ENCODE measurements at places on chromosomes 7 and 10. TPM values are rescaled to one million over a fixed set of nuclear protein-coding genes. Genes with fewer than 3 reads are reported as not detected.

DNA sequence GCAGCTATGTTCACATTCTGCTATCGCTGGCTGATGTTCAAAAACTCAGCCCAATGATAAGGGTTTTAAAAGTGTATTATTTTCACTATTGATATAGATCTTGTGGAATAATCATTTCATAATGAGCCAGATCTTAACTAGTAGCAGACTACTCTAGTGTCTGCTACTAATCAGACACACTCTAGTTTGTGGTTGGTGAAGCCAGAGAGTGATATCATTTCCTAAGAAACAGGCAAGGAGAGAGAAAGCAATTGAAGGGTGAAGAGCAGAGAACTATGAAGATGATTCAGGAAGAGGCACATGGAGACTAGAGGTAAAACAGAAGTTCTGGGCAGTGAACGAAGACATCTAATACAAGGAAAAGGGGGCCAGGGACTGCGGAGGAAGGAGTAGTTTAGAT lies 58.2 kb upstream of the BET1 start:
- H3K4me1 ChIP-seq: peaks cover 22% of the 10 kb centered on the region
- H3K4me3 ChIP-seq: no peak overlapping the region
- no peak overlapping the region for H3K27ac ChIP-seq

The NUDT13 gene
- 1.6 TPM for total RNA-seq

- no peaks in the 10 kb centered on the region for H3K27me3 ChIP-seq
- no peaks in the 10 kb centered on the region for H3K4me1 ChIP-seq
- no peak for DNase-seq
- no peak overlapping the region for H3K4me3 ChIP-seq
Observed at GRCh38 chr7:41415051-41415450, 287.8 kb downstream of the INHBA start.

DNA sequence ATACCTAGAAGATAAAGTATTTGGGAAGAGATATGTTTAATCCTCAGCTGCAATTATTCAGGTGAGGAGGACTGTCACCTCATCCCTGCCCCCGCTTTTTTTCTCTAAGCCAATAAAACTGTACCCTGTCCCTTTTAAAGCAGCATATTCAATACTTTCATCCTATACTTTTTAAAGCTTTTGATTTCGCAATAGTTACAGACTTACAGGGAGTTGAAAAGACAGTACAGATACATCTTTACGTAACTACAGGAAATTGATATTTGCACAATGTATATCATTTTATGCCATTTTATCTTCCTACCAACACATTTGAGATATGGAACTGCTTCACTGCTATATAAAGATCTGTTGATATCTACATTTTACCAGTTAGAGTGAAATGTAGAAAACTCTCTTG lies 47.6 kb downstream of the STK17A start:
- no peaks in the 10 kb centered on the region for H3K27me3 ChIP-seq
- H3K4me1 ChIP-seq: peaks cover 60% of the 10 kb centered on the region
- peaks cover 89% of the 10 kb centered on the region for H3K36me3 ChIP-seq
- no peak overlapping the region for H3K4me3 ChIP-seq
